Kidney capillary endothelial cell (primary cell): ENCODE measurements at places on chromosomes 3 and 15.
A peak's percentile ranks its signal among the peaks of the same experiment; 100 is the strongest.

GRCh38 chr3:44105571-44105970, 136.1 kb upstream of the TOPAZ1 start:
- DNase-seq: no peak

GRCh38 chr3:133211449-133211848, 173.3 kb downstream of the TMEM108 start:
- peak; percentile 10 for DNase-seq

- DNase-seq: no peak
Measured at GRCh38 chr15:78949461-78949860, 4.6 kb upstream of the CTSH start.

- DNase-seq: no peak
Measured at GRCh38 chr3:141306276-141306675, 62.0 kb upstream of the ZBTB38 start.

GRCh38 chr15:31448635-31448979, 122.0 kb downstream of the KLF13 start:
- no peak for DNase-seq

DNA sequence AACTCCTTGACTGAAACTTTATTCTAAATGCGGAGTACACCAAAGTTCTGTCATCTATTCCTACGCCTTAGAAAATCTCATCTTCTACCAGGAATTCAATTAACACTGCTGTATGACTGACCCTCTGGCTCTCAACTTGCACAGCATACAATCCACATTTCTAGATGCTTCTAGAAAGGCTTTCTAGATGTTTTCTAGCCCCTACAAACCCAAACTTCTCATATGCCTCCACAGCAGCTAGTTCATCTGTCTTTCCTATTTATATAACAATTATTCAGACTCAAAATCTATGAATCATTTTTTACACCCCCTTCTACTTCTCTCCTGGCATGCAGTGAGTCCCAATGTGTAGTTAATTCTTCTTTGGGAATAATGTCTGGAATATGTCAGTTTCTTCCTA, 13.2 kb downstream of the INO80 start:
- no peak for DNase-seq

DNA sequence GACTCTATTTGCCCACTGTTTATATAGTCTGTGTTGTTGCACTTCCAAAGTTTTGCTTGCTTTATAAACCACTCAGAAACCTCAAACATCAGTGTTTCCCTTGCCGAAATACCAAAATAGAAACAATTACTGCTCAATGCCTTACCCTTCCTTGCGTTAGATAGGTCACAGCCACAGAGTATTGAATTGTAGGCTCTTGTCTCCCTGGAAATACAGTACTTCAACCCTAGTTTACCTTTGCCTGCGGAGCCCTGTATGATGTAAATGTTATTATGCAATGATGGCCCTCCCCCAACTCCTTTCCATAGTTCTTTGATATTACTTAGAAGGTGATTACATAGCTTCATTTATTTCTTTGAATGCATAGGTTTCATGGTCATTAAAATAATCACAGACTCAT, 44.2 kb downstream of the SOX2 start:
- DNase-seq: no peak

- no peak for DNase-seq
Measured at GRCh38 chr15:89528757-89529352, 32.5 kb upstream of the RHCG start.

DNA sequence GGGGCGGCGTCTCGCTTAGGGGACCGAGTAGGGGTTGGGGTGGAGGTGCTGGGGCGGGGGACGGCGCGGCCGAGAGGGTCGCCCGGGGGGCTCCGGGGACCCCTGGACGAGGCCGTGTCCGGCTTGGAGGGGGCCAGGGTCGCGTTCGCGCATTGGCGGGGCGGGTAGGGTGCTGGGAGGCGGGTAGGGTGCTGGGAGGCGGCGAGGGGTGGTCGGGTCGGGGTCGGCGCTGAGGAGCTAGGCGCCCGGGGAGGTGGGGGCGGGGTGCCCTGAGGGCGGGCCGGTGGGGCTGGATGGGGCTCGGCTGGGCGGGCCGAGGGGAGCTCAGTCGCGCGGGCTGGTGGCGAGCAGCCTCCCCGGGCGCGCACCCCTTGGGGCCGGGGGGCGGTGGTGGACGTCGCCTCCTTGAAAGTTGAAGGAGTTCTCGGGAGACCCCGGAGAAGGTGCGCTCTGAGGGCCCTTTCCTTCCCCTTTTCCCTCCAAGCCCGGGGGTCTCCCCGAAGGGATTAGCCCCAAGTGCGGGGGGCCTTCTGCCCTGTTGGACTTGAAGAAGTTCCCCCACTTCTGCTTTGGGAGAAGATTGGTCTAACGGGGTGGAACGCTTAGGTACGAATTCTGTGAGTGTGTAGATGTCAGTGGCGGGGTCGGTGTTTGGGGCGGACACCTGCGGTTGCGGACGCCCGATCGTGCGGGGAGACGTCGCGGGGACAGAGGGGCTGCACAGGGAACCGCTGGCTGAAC, 543 bp downstream of the MEF2A start:
- DNase-seq: no peak

GRCh38 chr3:52693071-52693470, 7.2 kb downstream of the GNL3 start:
- DNase-seq: no peak

DNA sequence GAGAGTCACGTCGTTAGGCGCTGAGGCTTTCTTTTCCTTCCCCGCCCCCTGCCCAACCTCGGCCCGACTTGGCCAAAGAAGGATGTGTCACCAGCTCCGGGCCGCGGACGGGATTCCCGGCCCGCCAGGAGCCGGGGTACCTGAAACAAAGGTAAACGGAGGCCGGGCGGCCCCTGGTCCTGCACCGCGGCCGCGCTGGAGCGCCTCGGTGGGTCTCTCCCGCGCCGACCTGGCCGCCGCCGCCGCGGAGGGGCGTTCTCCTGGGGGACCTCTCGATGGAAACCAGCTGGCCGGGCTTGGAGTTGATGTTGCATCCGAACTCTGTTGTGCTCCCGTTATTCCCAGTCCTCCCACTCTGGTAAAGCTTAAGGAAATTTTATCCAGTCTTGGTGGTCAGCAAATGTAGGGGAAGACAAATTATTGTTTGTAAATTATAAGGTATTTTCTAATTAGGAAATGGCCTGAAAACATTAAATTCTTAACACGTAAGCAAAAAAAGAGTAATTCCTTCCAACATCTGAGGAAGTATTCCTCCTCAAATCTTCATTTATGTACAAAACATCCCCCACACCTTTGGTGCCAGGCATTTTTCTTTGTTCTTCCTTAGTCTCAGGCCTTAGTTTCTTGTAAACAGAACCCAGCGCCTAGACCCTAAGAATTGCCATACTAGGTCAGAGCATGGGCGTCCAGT, 888 bp downstream of the PPP2R3A start:
- DNase-seq: peak; percentile 19

GRCh38 chr3:85821130-85821756, 862.5 kb downstream of the CADM2 start:
- DNase-seq: peak; percentile 6

DNA sequence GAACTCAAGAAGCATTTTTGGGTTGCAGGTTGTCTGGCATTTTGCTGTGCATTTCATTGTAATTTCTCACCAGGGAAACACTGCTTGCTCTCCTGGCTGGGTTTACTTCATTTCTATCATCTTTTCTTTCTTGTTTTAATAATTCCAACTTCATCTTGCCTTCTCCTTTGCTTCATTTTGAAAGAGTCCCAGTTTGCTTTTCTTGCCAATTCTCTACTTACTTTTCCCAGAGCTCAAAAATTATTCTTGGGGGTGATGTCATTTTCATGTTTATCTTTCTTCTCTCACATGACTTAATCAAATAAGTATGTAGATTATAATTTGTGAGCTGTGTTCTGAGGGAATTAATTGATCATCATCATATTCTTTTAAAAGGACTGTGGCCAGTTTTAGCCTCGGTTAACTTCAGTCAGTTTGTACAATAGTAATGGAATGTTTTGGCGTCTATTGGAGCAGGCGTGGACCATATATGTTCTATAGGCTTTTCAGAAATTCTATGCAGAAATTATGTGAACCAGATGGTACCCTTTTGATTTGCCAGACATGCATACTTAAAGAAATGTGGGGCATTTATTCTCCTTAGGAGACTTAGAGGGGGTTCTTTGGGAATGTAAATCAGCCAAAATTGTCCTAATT, 30.1 kb downstream of the SH3GL3 start:
- no peak for DNase-seq

DNA sequence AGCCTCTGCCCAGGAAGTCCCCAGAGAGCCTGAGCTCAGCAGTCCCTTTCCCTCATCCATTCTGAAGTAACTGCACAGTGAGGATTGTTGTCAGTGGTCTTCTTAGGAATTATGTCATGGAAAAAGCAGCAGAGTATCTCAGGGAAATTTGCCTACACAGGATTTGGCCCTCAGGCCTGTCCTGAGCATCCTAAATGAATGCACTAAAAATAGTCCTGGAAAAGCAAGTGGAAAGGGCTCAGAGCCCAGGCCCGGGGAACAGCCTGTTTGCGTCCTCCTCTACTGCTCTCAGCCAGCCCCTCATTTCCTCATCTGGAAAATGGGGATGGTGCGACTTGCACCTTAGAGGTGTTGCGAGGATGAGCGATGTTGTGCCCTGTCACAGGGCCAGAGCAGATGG, 21.6 kb downstream of the LYSMD4 start:
- no peak for DNase-seq

GRCh38 chr3:35908366-35909232, 269.3 kb downstream of the ARPP21 start:
- DNase-seq: peak; percentile 60

DNA sequence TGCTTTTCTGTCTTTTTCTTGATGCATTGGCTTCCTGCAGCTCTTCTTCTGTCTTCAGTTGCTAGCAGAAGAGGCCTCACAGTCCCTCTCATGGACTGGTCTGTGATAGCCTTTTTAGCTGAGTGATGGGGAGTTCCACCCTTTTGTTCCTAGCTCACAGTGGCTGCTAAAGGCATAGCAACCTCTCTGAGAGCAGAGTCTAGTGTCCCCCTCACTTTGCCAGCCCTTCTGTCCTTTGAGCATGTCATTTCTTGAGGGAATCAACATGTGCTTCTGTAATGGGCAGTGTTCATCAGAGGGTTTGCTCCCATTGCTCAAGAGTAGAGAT, 44.4 kb downstream of the GAP43 start:
- DNase-seq: no peak

DNA sequence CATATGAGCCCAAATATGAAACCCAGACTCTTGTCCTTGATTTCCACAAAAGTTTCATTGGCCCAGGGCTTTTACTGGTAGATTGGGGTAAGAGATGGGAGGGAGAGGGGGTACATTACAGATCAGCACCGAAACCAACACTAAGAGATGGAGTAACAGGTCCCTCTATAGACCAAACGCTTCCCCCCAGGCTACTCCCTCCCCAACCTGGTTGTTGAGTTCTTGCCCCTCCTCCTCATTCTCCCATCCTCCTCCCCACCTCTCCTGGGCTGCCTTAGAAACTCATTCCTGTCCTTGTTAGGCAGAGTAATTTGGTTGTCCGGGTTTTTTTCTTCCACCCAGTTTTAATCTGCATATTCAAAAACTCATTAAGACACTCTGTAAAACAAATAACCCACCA, 74.1 kb downstream of the MESD start:
- DNase-seq: no peak

- DNase-seq: no peak
Measured at GRCh38 chr3:39202094-39202493, 9.7 kb upstream of the XIRP1 start.

GRCh38 chr15:73928241-73928579, 1.9 kb downstream of the LOXL1 start:
- DNase-seq: no peak

DNA sequence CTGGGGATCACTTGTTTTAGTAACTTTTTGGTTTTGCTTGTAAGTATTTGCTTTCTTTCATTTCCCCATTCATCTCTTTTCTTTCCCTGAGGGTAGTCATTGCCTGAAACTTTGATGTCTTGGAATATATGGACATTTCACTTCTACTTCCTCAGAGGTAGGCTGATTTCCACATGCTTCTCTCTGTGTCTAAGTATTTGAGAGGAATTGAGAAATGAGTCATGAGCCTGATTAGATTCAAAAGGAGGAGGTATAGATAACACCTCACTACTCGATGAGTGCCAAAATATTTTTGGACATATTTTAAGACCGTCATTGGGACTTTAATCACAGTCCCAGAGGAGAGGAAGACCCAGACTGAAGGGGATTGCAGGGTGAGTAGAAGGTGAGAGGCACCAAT, 480.1 kb upstream of the SGO1 start:
- DNase-seq: no peak

DNA sequence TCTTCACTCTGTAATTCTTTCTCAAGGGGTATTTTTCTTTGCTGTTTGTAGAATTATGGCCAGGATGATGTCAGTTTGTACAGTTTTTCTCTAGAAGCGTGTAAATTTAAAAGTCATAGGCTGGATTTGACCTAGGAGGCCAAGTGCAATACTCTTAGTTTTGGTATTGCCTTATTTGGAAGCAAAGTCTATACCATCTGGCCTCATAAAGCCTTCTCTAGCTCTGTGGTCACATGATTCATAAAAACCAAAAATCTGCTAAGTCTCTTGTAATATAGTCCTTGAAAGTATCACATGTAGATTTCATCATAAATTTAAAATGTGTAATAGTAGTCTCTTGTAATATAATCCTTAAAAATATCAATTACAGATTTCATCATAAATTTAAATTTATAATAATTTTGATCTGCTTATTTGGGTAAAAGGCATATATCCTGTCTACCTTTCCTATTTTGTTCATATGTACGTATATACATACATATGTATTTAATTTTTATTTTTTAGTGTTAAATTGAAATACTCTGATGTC, 25.6 kb downstream of the TEX9 start:
- DNase-seq: no peak

DNA sequence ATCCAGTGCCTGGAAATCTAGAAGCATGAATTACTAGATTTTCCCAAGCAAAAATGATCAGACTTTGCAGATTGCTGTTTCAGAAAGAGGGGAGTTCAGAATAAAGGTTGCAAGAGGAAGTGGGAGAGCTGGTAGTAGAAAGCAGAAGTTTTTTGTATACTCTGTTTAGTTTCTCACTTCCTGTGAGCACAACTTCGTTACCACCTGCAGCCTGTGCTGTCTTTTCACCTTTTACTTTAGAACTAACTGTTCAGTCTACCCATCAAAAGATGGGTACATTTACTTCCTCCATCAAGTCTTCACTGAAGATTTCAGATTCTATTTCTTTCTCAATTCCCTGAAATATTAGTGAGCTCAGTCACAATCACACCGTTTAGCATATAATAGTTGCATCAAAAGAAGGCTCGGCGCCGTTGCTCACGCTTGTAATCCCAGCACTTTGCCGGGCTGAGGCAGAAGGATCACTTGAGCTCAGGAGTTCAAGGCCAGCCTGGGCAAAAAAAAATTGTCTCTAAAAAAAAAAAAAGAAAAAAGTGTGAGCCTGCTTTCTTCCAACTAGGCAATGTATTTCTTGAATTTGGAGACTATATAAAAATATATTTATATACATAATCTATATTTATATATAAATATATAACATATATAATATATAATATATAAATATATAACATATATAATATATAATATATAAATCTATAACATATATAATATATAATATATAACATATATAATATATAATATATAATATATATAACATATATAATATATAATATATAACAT, 1.8 kb upstream of the CEP97 start:
- no peak for DNase-seq

- DNase-seq: peak; percentile 84
Measured at GRCh38 chr15:40190591-40190990, 29.7 kb downstream of the BUB1B start.
